T-helper 1 cell (primary cell): ENCODE measurements at places on chromosomes 6 and 20.

GRCh38 chr20:2955257-2955970 lies 82.1 kb downstream of the PTPRA start:
- no peak for DNase-seq

- DNase-seq: no peak
Measured at GRCh38 chr6:118780668-118781067, 113.3 kb upstream of the ASF1A start.

- DNase-seq: no peak
Measured at GRCh38 chr6:109242925-109243324, 139.3 kb downstream of the CD164 start.

- DNase-seq: no peak
Measured at GRCh38 chr6:29625337-29625930, 7.5 kb downstream of the GABBR1 start.

GRCh38 chr6:142942805-142943227 lies 2.2 kb downstream of the HIVEP2 start:
- no peak for DNase-seq

- DNase-seq: no peak
Measured at GRCh38 chr6:154653385-154653784, 79.8 kb upstream of the SCAF8 start.

- no peak for DNase-seq
Measured at GRCh38 chr6:84066536-84066935, 33.0 kb downstream of the MRAP2 start.

DNA sequence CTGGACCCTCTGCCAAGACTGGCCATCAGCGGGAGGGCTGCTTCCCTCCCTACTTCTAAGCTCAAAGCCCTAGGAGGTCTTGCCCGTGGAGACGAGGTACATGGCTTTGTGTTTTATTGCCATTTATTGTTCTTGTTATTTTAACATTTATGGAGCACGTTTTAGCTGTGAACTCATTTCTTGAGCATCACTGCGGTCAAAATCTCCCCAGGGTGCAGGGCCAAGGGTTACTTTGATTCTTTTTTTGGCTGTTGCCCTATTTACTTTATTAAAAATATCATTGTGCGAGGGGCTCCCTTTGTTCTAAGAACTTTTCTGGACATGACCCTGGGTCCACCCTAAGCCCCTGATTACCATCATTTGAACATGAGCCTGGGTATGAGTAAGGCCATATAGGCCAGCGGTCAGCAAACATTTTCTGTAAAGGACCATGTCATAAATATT lies 51.6 kb downstream of the EYA2 start:
- no peak for DNase-seq

GRCh38 chr6:72984981-72985665 lies 240.2 kb downstream of the KHDC1L start:
- DNase-seq: no peak

GRCh38 chr6:157597461-157598312 lies 216.7 kb downstream of the ZDHHC14 start:
- no peak for DNase-seq

GRCh38 chr6:42624601-42625000 lies 60.8 kb downstream of the UBR2 start:
- no peak for DNase-seq

DNA sequence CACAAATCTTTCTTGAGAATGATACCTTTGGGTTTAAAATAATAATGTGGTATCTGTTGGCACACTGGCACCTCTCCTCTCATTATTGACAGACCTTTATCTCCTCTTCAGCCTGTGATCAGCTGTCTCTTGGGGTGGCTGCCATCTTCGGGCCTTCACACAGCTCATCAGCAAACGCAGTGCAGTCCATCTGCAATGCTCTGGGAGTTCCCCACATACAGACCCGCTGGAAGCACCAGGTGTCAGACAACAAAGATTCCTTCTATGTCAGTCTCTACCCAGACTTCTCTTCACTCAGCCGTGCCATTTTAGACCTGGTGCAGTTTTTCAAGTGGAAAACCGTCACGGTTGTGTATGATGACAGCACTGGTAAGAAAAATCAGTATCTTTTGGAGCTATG lies 232.8 kb downstream of the GRIK2 start:
- no peak for DNase-seq

GRCh38 chr20:10111139-10111958 lies 76.6 kb downstream of the ANKEF1 start:
- DNase-seq: no peak

DNA sequence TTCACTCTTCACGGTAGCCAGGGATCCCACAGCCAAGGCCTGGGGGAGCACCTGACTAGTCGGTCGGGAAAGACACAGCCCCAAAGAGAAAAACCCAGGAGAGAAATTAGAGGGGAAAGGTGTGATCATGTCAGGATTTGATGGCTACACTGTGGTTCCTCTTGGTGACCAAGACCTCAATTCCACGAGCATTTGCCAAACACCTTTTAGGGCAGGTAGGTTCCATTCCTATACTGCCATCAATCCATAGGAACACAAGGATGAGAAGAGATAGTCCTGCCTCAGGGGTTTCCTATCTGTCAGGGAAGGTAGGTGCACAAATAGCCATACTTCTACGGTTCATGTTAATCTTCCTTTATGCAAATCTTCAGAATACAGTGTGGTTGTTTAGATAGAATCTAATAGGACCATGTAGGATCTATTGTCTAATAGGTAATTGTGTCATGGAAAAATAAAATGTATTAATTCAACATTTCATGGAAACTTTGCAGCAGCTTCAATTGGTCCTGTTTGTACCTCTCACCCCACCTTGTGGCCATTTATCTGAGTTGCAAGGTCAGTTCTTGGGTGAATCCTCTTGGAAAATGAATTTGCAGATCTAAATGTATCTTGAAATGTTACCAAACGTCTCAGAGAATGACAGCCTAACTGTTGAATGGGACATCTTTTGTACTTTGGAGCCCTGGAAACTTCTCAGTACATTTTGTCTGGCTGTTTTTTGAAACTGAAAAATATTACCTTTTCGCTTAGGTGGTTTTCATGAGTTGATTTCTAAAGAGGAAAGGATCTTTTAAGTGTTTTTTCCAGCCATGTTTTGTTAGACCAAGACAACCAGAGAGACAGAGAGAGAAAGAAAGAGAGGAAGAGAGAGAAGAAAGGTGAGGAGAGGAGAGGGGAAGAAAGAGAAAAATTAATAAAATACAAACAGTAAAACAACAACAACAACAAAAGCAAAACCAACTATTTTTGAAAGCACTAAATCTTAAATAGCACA lies 33.7 kb upstream of the IYD start:
- peak; percentile 17 for DNase-seq

GRCh38 chr6:26554697-26555504 lies 16.7 kb downstream of the HMGN4 start:
- peak; percentile 43 for DNase-seq

DNA sequence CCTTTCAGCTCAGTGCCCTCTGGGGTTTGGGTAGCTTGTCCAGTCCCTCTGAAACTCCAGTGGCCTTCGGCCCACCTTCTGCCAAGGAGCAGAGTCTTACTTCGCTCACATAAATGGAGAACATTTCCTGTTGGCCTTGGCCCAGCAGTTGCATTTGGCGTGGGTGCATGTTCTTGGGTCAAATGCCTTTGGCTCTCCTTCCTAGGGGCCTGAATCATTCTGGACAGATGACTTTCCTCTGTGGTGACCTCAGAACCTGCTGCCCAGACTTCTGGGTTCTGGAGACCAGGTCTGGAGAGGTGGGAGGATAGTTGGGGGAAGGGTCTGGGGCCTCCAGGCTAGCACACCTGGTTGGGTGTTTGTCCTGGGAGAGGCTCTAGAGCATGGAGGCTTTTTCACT lies 29.3 kb downstream of the BCAS4 start:
- DNase-seq: no peak

- no peak for DNase-seq
Measured at GRCh38 chr20:23145281-23145700, 59.2 kb upstream of the CD93 start.

DNA sequence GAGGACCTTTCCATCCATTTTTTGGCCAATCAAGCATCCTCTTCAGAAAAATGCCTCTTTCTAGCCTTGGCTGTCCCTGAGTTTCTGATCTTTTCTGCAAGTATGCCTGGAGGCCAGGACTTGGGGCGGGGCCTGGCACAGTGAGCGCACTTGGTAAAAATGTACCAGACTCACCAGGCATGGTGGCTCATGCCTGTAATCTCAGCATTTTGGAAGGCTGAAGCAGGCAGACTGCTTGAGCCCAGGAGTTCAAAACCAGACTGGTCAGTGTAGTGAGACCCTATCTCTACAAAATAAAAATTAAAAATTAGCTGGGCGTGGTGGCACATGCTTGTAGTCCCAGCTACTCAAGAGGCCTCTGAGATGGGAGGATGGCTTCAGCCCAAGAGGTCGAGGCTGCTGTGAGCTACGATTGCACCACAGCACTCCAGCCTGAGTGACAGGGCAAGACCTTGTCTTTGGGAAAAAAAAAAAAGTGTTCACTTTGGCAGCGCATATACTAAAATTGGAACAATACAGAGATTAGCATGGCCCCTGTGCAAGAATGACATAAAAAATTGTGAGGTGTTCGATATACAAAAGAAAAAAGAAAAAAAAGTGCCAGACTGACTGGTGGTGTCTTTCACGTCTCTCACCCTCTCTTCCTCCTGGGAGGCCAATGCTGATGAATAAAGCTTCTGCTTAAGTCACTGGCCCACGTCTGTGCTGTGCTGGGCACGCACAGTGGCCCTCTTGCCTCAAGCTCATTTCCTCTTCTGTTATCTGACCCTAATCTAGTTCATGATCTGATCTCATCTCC lies 18.1 kb upstream of the SLC9A8 start:
- no peak for DNase-seq

- no peak for DNase-seq
Measured at GRCh38 chr20:32312718-32313424, 35.4 kb downstream of the KIF3B start.

GRCh38 chr6:16130932-16131387 lies 2.1 kb downstream of the MYLIP start:
- peak; percentile 49 for DNase-seq

DNA sequence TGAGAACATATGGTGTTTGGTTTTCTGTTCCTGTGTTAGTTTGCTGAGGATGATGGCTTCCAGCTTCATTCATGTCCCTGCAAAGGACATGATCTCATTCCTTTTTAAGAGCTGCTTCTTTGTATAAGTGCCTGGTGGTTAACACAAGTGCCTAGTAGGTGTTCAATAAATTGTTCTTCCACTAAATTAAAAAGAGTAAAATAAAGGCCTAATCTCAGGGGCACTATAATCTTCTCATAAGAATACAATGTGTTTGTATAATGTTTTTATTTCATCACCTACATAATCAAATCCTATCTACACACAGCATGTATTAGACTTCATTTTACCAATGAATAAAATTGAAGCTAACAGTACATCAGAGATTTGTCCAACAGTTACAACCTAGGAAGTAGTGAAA lies 252.7 kb downstream of the KHDC1L start:
- no peak for DNase-seq

DNA sequence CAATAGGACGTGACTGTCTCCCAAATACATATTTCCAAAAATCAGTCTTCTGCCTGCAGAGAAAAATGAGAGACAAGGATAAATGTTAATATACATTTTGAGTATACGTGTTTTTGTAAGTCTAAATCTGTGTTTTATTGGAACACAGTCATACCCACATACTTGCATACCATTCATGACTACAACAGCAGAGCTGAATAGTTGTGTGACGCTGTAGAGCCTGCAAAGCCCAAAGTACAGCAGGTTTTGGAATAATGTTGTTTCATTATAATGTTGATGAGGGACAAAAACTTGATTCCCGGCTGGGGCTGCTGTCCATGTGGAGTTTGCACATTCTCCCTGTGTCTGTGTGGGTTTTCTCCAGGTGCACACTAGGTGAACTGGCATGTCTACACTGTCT lies 23.8 kb upstream of the FBXO9 start:
- DNase-seq: no peak

- DNase-seq: no peak
Measured at GRCh38 chr6:134510142-134510541, 192.2 kb upstream of the SGK1 start.

DNA sequence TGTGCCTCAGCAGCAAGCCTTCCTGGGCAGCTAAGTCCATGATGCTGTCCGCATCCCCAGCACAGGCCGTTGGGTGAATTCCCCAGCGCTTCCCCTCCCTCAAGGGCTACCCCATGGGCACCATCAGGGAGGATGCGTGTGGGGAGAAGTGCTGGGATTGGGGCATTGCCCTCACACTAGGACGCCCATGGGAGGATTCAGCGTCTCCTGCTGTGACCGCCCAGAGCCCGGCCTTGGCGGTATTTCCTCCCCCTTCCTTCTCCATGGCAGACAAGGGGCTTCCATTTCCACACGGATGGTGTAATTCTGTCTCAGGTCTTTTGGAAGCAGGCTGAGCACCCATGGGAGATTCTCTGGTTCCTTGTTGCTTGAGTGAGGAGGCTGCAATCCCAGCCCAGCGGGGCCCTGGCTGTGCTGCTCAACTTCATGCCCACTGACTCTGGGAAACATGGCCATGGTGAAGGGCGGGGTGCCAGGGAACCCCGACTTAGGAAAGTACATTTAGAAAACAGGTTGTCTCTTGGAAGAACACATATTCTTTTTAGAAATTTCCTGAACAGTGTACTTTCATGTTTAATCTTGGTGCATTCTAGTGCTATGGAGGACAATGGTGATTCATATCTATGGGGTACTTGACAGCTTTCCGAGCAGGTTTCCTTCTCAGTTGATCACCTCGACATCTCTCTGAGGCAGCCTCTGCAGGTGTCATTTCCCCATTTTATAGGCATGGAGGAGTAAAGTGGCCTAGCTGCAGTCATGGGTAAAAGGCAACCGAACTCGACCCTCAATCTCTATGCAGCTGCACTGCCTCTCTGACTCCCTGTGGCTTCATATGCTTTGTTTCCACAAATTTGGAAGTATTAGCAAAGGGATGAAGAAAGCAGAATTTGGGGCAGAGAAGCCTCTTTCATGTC lies 178.2 kb upstream of the CST7 start:
- DNase-seq: no peak

GRCh38 chr6:112433457-112433856 lies 86.3 kb downstream of the RFPL4B start:
- DNase-seq: no peak

- no peak for DNase-seq
Measured at GRCh38 chr6:10534419-10534762, 13.2 kb downstream of the GCNT2 start.
